G401 (cell line): ENCODE measurements at places on chromosomes 4 and X. TPM values are rescaled to one million over a fixed set of nuclear protein-coding genes. Genes with fewer than 3 reads are reported as not detected.

GRCh38 chrX:137052643-137053235, 18.9 kb upstream of the GPR101 start:
- DNase-seq, result peak; percentile 41

Gene ADAM29
- total RNA-seq, result not detected in 2 replicates

GRCh38 chr4:87949961-87950360, 25.6 kb upstream of the SPP1 start:
- no peak for DNase-seq

- DNase-seq, result no peak
These were observed 36.9 kb upstream of the PRSS12 start for GRCh38 chr4:118389721-118390120.

DNA sequence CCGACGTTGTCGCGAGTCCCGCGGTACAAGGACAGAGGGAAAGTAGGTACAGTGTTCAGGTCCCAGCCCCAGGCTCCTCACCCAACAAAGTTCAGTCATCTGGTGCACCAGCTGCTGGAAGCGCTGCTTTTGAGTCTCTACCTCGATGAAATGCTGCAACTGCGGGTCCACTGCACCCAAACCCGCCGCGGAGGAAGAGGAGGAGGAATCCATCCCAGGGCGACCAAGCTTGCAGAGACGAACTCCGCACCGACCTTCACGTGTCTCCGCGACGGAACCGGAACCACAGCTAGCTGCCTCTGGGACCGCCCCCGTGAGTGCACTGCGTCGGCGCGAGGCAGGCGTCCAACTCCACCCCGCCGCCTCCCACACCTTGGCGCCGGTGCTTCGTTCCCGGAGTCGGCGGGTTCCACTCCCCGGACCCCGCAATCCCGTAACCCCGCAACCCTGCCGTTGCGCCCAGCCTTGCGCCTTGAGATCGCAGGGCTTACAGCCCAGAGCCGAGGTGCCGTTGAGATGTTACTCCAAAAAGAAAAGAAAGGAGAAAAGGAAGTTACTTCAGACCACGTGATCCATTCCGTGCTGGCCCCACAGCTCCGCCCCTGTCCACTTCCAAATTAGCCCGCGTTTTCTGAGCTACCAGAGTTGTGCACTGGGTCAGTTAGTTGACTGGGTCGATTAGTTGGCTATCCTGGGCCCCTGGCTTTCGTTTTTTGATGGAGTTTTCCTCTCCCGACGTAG, at the start of gene TIMM8A:
TSS of gene TIMM8A (minus strand) at position 291 of the 741 bp plus-strand sequence. CDS start at position 213, 78 bp downstream.
- peak; percentile 75 for DNase-seq

Gene NAP1L3
- total RNA-seq, result not detected in 2 replicates

- DNase-seq, result no peak
These were observed 44.9 kb upstream of the ADAMTS3 start for GRCh38 chr4:72613959-72614358.

DNA sequence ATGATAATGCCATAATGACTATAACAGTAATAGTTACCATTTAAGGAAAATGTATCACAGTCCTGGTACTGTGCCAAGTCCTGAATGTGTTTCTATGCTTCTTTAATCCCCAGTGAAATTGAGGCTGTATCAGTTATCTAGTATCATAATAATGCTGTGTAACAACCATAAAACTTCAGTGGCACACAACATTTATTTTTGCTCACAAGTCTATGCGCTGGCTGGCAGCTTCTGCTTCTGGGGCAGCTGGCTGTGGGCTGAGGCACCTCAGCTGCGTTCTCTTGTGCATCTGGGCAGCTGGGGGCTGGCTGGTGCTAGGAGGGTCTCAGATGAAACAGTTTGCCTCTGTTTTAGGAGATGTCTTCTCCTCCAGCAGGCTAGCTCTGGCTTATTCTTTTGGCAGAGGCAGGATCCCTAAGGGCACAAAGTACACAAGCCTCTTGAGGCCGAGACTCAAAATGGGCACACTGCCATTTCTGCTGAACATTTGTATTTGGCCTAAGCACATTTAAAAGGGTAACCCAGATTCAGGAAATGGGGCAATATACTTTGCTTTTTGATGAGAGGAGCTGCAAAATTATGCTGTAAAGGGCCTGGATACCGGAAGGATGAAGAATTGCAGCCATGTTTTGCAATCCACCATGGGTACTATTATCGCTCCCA, 62.6 kb upstream of the DHX15 start:
- no peak for DNase-seq

DNA sequence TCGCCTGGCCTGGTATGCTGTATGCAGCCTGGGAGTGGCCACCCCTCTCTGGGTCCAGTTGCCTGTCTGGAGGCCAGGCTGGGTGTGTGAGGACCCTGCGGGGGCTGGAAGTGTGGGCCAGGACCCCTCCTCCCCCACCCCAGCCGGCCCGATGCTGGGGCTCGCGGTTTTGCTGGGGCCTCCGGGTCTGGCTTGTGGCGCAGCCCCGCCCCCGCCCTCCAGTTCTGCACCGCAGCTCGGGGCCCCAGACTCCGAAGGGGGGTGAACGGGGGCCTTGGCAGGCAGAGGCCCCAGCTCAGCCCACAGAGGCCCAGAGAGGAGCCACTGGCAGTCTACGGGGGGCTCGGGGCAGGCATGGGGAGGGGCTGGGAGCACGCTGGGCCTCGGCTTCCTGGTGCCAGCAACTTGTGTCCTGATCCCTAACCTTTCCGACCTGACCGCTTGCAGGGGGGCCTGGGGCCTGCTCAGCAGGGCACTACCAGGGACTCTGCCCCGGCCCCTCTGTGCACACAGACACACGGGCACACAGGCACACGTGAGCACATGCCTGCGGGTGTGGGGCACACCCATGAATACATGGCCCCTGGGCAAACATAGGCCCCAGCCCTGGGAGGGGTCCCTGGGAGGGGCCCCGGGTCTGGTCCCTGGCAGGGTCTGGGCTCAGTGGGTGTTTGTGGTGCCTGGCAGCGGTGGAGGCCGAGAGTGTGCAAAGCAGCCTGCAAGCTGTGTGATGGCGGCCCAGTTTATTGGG, 21.4 kb upstream of the FGFR3 start:
- no peak for DNase-seq

Gene LRCH2
- total RNA-seq, result 0.10 and 0.12 TPM in 2 replicates

Gene F11
- total RNA-seq, result not detected in 2 replicates

DNA sequence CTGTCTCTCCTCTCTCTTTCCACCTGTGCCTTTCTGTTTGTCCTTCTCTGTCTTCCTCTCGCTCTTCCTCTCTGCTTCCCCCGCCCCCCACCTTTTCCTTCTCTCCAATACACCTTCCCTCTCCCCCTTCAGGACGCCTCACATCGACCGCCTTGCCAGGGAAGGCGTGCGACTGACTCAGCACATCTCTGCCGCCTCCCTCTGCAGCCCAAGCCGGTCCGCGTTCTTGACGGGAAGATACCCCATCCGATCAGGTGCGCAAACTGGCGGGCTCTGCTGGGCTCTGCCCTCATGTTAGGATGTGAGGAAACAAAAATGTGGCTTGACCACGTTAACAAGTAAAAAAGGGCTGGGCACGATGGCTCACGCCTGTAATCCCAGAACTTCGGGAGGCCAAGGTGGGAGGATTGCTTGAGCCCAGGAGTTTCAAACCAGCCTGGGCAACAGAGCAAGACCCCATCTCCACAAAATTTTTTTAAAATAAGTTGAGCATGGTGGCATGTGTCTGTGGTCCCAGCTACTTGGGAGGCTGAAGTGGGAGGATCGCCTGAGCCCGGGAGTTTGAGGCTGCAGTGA, 35.2 kb downstream of the ARSF start:
- DNase-seq, result no peak

- peak; percentile 5 for DNase-seq
These were observed 55.5 kb upstream of the FBXW7 start for GRCh38 chr4:152591396-152591795.

Gene CORIN
- not detected in 2 replicates for total RNA-seq

DNA sequence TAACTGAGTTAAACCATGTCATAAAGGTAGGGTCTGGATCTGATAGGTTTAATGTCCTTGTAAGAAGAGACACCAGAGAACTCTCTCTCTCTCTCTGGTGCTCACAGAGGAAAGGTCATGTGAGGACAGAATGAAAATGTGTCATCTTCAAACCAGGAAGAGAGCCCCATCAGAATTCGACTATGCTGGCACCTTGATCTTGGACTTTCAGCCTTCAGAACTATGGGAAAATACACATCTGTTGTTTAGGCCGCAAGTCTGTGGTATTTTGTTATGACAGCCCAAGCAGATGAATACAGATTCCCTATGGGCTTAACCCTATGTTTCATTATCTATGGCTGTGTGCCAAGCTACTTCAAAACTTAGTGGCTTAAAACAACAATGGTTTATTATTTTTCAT, 105.5 kb upstream of the DDIT4L start:
- DNase-seq, result no peak

GRCh38 chrX:71366674-71367256, 608 bp downstream of the TAF1 start:
- DNase-seq, result peak; percentile 20

DNA sequence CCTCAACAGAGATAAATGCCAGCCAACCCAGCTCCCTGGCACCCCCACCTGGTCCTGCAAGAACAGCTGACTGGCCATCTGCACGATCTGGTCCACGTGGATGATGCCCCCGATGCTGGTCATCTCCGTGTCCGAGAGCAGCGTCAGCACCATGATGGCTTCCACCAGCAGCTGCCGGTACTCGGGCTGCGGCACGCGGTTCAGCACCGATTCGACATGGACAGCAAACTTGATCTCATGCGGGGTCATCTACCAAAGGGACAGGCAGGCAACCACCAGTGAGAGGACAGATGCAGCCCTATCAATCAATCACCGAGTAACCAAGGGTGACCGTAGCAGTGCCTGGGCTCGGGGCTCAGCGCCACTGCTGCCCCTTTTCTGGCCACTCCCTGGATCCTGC, 89.8 kb downstream of the PHKA2 start:
- DNase-seq, result no peak

Gene ALAS2
- total RNA-seq, result not detected in 2 replicates

- peak; percentile 34 for DNase-seq
These were observed 161.2 kb upstream of the WDFY3 start for GRCh38 chr4:85127653-85128052.
